NCI-H510A (cell line): ENCODE measurements at places on chromosomes 11 and 22.

DNA sequence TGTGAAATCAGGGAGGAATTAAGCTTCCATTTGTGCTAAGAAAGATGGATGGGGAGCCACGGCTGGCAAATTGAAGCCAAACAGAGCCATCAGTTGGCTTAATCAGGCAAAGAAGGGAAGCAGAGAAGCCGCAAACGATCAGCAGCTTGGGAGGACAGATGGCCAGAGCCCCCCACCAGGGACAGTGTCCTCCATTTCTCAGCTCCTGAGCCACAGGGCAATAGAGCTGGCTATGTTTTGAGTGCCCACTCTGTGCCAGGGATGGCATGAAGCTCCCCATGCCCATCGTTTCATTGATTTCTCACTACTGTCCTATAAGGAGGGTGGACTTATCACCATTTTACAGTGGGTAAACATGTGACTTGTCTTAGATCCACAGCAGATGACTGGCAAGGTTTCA lies 126.3 kb upstream of the ASPHD2 start:
- DNase-seq: no peak

DNA sequence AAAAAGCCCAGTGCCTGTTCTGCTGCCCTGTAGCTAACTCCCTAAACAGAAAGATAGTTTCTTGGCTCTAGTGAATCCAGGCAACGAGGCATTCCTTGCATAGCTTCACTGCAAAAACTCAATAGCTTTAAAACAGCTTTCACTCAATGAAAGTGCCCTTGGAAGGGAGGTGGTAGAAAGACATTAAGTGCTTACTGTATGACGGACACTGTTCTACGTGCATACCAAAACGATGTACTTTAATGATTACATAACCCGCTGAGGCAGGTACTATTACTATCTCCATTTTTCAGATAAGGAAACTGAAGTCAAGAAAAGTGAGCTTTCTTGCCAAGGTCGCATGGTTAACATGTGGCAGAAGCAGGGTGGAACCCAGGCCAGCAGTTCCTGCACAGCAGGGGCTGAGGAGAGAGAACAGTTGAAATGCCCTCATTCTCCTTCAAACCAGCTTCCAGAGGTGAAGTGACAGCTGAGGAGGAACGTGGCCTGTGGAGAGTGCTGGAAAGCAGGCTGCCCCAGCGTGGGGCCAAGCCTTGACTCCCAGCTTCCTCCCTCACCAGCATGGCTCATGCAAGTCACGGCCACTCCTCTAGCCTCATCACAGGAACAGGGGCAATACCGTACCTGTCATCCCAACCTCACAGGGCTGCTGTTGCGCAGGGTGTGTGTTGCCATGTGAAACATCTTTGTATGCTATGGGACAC lies 227.5 kb upstream of the NARS2 start:
- DNase-seq: no peak

- DNase-seq: no peak
These were observed 5.6 kb upstream of the LDLRAD3 start for GRCh38 chr11:35938231-35938630.

DNA sequence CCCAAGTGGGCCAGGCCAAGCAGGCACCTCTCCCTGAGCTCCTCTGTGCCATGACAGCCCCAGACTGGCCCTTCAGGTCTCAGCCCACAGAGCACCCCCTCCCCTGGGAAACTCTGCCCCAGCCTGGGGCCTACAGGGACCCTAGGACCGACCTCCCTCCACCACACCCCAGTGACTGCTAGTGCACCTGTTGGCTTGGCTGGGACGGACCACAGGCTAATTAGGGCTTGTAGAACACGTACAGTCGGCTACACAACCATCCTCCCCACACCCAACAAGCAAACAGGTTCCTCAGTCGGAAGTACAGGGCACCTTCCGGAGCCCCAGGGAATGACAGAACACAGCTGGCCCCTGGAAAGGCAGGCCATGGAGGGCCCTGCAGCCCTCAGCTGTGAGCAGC lies 4.3 kb downstream of the SBF1 start:
- DNase-seq: no peak

GRCh38 chr11:102495161-102496042 lies 35.1 kb downstream of the MMP7 start:
- peak; percentile 22 for DNase-seq

DNA sequence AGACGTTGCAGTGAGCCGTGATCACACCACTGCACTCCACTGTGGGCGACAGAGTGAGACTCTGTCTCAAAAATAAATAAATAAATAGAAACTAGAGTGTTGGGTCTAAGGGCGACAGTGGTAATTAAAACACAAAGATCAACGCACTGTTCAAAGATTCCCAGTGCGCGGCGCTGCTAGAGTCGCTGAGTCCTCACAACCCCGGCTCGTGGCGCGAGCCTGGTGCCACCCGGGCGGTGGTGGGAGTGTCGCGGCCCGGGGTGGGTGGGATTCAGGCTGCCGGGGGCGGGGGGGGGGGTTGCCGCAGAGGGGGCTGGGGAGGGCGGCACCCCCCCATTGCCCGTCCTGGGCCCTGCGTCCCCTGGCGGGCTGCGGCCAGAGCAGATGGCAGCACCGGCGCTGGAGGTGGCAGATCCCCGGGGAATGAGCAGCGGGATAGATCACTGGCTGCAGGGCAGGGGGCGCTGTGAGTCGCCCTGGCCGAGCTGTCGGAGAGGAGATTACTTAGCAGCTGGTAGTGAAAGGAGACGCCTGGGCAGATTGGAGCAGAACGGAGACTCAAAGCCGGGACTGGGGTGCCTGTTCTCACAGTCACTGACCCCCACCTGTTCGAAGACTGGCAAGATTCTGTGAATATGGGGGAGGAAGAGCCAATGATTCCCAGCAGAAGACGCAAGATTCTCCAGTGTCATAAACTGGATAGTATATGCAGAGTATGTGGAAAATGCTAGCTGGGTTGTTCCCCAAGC lies 30.2 kb upstream of the APOBEC3A start:
- no peak for DNase-seq

GRCh38 chr11:60710482-60710881 lies 11.1 kb downstream of the MS4A8 start:
- DNase-seq: no peak

- no peak for DNase-seq
These were observed 18.9 kb downstream of the MMP3 start for GRCh38 chr11:102824556-102824955.

GRCh38 chr11:20007386-20007785 lies 152.9 kb downstream of the DBX1 start:
- DNase-seq: no peak

DNA sequence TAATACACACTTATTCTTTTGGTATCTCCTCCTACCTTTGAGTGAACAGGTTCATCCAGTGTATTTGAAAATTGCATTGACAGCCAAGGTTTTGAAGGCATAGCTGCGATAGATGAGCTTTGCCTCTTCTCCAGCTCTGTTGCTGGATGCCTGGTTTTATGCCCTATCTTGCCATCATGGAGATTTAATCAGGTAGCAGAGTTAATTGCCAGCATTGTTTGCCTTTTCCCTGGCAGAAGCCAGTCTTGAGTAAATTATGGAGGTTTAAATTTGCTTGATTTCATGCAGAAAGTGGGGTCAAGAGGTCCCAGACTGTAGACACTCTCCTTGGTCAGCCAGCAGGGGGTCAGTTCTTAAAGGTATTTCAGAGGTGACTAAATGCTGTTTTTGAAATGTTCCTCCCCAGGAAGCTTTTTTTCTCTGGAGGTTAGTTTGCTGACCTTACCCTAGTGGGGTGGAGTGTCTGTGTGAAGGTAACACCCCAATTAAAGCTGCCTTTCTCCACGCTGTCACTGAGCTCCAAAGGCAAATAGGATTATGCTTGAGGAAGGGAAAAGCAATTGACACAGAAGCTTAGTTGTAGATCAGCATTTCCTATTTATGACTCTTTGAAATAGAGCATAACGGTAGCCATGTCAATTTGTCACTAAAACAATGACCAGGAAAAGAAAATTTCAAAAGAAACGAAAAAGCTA lies 96.0 kb downstream of the EXT2 start:
- no peak for DNase-seq

DNA sequence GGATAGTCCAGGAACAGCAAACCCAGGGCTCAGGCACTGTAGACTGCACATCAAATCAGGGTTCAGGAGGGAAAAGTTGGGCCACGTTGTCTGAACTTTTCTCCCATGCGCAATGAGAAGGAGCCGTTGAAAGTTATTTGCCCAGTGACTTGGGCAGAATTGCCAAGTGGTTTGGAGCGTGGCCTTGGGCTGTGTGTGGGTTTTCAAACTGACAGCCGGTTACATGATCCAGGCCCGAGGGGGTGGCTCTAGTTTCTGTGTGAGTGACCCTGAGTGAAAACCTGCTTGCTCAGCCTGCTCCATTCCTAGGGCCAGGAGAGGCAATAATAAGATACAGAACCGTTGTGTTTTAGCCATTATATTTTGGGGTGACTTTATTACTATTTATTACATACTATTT lies 20.3 kb downstream of the MB start:
- DNase-seq: no peak

DNA sequence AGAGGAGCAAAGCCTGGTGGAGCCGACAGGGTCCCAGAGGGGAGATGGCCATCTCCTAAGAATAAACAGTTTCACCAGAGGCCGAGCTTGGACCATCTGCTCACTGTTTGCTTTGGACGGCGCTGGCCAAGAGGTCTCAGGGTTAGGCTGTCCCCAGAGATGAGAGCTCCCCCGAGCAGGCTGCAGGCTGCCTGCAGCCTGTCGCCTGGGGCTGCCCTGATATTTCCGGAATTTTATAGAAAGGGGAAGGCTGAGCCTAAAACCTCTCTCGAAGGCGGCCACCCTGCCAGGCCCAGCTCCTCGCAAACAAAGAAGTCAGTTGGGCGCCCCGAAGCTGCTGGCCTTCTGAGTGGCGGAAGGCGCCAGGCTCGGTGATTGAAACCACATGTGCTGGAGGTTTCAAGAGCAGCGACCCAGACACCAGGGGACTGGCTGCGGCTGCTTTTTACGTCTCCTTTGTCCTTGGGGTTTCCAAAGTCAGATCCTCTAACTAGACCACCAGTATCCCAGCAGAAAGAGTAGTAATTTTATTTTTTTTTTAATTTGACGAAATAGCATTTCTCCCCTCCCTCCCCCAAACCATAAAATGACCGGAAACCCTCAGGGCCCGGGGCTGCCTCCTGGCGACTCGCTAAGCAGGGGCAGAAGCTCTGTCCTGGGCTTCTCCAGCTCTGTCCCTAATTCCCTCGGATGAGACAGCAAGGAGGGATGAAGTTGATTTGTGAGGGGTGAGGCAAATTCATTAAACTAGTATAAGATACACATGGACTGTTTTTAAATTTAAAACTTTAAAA lies 57.4 kb downstream of the CLMP start:
- DNase-seq: no peak

DNA sequence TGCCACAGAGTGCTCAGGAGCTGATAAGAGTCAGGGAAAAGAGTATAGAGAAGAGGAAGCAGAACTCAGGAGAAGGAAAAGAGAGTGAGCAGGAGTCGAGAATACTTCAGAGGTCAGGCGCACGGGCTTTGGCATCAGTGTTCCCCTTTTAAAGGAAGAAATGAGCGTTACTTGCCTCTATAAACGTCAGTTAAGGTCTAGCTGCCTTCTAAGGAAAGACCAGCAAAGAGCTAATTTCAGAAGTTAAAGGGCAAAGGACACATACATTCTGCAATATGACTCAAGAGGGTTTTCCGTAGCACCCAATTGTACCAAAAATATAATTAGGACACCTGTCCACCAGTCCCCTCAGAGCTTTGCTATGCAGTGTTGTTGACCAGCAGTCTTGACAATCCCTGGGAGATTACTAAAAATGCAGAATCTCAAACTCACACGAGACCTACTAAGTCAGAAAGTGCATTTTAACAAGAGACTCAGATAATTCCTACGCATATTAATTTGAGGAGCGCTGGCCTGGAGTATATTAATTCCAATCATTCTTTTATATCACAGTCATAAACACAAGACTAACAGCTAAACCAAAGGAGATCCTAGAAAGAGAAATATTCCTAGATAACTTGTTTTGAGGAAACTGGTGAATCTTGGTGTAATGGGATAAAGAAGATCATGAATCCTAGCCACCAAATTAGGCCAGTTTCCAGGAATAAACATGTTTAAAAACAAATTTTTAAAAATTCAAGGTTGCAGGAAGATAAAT lies 249.0 kb downstream of the CADM1 start:
- DNase-seq: no peak

- no peak for DNase-seq
These were observed 2.5 kb downstream of the GNG3 start for GRCh38 chr11:62710001-62710345.

GRCh38 chr11:130999992-131000770 lies 83.9 kb upstream of the SNX19 start:
- no peak for DNase-seq

DNA sequence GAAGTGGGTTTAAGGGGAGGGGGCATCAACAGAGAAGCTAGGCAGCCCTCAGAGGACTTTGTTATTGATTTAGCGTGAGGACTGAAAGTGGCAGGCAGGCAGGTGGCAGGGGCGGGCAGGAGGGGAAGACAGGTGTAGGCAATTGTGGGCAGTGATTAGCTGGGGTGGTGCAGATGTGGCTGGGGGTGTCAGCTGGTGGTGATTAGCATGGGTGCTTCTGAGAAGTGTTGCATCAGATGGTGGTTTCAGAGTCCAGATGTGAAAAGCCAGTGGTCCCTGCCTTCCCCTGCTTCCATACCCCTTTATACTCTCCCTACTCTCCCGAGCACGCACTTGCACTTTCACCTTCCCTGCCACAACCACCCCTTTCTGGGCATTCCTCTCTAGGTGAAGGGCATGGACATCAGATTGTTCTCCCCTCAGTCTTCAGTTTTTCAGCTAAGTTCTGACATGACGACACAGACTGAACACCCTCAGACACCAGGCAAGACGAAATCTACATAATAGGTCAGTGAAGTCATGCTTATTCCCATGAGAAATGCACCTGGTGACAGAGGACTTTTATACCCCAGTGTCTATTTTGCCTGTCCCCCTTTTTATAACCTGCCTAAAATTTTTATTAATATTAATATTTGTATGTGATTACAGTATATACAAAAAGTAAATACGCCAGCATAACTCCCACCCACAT lies 435.7 kb upstream of the CADM1 start:
- peak; percentile 92 for DNase-seq

DNA sequence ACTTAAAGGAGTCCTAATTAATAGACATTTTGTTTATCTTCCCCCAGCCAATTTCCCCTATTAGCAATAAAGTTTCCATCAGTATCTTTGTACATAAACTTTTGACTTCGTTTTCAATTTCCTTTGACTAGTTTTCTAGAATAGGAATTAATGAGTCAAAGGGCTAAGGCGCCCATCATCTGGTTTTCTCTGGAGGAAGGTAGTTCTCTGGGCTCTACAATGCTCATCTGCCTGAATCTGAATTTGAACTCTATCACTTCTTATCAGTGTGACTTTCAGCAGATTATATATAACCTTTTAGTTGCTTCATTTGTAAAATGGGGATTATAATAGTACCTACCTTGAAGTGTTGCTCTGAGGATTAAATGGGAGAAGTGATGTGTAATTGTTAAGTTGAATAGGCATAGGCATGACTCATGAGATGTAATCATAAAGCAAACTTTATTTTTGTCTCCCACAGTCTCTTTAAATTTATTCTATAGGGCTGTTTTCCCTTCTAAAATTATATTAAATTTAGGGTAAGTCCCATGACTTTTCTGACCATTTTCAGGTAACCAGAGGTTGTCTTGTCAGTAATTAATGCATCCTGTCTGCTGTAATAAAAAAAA lies 5.8 kb upstream of the TUB start:
- no peak for DNase-seq
